Right lung (tissue), 10 donors: ENCODE measurements at places on chromosomes 13 and 19.

DNA sequence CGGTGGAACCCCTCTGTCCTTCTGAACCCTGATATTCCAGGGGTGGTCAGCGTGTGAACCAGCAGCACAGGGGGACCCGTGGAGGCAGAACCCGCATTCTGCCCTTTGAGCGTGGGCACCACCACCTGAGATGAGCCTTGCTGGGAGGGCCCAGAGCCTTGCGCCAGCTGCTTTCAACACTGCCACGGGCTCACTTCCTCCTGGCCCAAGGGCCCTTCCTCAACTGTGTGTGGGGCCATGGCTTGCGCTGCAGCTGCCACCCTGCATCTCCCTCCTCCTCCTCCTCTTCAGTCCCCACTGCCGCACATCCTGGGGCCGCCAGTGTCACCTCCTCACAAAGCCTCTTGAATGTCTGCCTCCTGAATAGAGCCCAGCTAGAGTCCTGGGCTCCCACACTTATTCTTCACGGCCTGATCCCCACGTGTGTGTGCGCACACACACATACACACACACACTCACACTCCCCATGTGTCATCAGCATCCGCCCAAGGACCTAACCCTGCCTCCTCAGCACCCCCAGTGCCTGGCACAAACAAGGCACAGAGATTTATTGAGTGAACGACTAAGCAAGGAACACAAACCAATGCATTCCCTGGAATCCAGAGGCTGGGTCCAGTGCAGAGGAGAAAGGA, 26.9 kb upstream of the TMEM160 start:
- no peak for DNase-seq

DNA sequence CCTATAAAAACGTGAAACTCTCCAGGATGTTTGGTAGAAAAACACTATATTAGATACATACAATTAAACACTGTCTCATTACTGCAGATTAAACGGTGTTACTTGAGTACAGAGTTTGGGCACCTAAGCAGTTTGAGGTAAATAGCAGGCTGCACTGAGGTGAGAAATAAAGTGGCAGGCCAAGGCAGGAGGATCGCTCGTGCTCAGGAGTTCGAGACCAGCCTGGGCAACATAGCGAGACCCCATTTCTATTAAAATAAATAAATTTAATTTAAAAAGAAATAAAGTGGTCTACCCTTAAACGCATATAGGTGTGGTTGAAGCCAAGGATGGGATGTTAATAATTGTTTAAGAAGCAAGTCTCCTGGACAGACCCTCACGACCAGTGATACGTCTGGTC, 1.2 kb downstream of the PSPC1 start:
- no peak for DNase-seq

GRCh38 chr13:113403255-113404104, 39.5 kb upstream of the GRTP1 start:
- no peak for DNase-seq

GRCh38 chr19:7301525-7301924, 7.3 kb upstream of the INSR start:
- no peak for DNase-seq

- no peak for DNase-seq
Measured at GRCh38 chr13:73168953-73169401, 110.2 kb downstream of the KLF5 start.

DNA sequence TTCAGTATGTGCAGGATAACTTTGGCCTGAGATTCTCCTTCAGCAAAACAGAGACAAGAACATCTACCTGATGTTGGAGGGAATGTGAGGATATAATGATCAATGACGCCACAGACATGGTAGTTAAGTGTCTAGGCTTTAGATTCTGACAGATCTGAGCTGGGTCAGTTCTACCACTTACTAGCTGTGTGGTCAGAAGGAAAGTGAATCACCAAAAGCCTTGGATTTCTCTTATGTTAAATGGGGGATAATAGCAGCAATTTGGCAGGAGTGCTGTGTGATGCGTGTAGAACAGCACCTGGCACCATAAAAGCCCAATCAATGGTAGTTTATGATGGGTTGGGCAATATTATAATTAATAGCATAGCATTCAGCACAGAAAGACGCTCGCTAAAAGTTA, 41.7 kb downstream of the RXFP2 start:
- no peak for DNase-seq

DNA sequence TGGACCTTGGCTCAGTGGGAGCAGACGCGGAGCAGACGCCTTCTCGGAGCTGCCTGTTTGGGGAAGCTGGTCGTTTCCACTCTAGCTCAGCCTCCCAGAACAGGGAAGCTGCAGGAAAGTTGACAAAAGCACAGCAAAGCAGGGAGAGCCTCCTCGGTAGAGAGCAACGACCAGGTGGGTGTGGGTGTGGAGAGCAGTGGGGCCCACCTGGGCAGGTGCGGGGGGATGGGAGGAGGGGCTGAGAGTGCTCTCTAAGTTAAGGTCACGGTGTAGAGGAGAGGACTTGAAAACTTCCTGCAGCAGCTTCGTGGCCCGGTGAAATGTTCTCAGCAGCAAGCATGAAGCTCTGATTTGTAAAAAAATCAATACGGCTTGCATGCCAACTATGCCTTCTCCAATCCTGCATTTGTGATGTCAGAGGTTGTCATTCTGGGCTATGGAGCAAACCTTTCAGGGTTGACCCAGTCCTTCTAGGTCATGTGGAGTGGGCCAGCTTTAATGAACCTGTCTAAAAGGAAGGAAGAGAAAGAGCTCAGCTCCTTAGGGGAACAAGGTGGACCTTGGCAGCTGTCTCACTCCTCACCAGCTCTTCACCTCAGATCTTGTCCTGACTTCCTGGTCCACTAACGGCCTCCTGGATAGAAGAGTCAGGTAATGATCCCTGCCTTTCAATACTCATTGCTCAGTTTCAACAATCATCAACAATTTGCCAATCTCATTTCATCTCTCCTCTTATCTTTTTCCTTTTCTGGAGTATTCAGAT, 85.8 kb upstream of the UBL3 start:
- DNase-seq = no peak

- DNase-seq = no peak
Measured at GRCh38 chr19:6501740-6502648, at the start of gene TUBB4A. Gene TUBB4A (minus strand): TSS chr19:6502309. CDS start chr19:6502212, 97 bp downstream.

DNA sequence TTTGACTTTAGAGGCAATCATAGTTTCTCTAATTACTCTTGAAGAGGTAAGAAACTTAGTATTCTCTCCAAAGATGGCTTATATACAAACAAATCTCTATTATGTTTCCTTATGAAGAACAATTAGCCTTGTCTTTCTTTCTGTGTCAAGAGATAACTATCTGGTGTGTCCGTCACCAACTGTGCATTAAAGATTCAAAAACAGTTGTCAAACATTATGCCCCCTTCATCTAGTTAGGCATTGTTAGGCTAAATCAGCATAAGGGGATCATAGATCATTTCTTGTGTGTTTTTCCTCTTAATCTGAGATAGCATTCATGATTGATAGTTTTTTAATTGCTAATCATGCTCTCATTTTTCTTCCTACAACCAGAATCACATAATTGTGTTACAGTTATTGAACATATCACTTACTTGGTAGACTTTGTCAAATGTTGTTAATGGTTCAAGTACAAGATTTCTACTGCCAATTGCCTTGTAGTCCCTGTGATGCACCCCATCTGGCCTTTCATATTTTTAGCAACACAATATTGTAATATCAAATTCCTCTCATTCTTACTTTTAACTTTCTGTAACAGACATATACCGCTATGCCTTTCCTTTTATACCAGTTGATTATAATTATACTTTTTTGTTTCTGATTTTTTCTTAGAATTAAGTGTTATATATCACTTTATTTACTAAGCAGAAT, 612.7 kb downstream of the SLITRK6 start:
- peak; percentile 81 for DNase-seq

GRCh38 chr19:44806291-44806690, 2.6 kb upstream of the BCAM start:
- no peak for DNase-seq

DNA sequence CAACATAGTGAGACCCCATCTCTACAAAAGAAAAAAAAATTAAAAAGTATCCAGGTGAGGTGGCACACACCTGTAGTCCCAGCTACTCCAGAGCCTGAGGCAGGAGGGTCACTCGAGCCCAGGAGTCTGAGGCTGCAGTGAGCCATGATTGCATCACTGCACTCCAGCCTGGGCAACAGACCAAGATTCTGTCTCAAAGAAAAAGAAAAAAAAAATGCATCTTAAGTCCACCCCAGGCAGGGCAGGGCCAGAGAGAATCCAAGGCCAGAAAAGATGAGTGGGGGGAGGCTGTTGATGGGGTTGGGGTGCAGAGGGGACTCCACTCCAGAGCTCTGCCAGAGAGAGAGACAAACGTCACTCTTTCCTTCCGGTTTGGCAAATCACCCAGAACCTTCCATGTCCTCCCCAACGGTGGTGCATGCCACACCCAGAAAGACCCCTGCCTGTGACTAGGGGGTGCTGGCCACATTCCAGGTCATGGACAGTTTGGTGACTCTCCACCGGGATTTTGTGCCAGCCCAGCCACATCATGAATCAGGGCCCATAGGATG, 431 bp downstream of the FUT3 start:
- peak; percentile 67 for DNase-seq

- DNase-seq = no peak
Measured at GRCh38 chr13:44770951-44771350, 194.8 kb upstream of the TSC22D1 start.

DNA sequence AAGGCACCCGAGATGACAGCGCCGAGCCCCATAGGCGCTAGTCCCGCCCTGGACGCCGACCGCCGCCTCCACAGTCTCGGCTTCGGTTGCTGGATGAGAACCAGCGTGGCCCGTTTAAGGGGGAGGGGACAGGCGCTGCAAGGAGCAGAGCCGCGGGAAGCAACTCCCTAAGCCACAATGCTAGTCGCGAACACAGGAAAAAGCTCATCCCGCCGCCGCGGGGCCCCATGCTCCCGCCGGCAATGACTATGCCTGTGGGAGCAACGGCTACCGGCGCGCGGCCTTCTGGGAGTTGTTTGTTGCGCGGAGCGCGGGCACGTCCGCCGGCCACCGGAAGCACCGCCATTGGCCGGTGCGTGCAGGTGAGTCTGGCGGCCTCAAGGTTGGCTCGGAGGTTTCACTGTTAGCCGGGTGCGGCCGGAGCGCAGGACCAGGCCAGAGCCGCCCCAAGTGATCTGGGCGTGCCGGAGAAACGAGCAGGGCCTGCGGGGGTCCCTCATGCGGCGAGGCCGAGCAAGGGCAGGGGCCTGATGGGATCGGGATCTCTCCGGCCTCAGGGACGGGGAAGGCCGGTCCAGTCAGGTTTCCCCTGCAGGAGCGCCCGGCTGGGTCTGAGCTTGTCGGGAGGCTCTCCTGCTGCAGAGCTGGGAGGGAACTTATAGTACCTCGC, at the start of gene ZNF544:
TSS of gene ZNF544 (plus strand) at position 330 of the 670 bp plus-strand sequence. CDS start 15,110 bp downstream, outside the sequence.
- DNase-seq = peak; percentile 77

- DNase-seq = no peak
Measured at GRCh38 chr13:109963960-109964563, 177.7 kb upstream of the IRS2 start.

GRCh38 chr13:110813646-110814624, 100.4 kb downstream of the ING1 start:
- no peak for DNase-seq

DNA sequence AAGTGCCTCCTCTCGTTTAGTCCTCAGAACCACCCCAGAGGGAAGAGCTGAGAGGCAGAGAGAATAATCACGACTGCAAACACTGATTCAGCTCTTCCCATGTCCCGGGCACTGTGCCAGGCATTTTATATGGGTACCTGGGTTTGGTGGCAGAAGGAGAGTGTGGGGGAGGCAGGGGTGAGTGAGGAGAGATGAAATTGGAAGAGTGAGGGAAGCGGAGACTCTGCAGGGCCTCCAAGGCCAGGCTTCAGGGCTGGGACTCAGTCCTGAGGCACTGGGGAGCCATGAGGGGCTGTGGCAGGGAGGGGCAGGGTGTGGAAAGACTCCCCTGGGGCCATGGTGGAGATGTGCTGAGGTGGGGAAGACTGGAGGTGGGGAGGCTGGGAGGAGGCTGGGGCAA, 8.7 kb downstream of the SYNGR4 start:
- DNase-seq = no peak

DNA sequence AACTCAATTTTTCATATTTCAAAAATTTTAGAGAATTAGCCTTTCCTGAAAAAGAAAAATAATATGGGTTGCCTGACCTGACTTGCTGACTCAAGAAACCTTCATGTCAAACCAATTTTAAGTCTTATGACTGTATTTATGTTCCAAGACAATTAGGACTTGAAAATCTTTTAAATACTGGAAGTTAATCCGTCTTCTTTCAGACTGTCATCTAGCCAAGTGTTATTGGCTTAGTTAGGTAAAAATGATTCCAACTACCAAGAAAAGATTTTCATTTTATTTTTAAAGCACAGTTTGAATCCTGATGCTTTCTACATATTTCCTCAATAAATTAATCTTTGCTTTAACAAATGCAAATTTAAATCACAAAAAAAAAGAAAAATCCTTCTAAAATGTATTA, 337.6 kb downstream of the SLITRK6 start:
- no peak for DNase-seq

DNA sequence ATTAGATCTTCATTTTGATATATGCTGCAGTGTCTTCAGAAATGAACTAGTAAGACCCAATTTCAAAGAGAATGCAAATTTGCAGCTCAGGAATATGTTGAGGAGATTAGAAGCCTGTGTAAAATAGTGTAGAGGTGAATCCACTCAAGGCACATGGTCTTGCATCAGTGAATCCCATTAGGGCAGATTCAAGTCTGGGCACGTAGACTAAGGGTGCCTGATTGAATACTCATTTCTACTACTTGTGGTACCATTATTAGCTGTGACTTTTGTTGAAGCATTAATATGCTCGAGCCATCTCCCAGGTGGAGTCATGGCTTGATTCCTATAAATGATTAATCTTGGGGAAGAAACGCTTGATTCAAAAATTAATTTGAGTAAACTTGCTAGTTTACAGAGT, 129.4 kb downstream of the AKAP11 start:
- no peak for DNase-seq

GRCh38 chr19:39398297-39398864, 7.2 kb downstream of the MED29 start:
- no peak for DNase-seq

- DNase-seq = peak; percentile 36
Measured at GRCh38 chr19:752652-753517, 2.0 kb downstream of the MISP start.

DNA sequence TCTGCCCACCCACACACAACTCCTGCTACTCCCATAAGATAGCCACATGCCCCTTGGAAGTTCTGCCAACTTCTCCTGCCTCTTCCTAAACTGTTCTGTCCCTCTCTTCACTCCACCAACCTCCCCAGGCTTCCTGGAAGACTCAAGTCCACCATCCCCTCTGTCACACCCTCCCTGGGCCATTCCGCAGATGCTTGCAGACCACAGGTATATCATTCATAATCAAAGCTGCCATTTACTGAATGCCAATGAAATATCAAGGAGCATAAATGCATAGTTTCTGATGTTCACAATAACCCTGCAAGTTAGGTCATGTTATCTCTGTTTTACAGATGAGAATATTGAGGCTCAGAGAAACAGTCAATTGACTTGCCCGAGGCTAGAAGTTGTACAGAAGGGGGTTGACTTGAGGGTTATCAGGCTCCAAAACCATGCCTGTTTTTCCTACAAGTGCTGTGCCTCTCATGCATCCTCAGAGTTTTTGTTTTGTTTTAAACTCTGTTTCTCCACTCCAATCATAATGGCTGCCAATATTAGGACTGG, 135.6 kb downstream of the SLC7A1 start:
- no peak for DNase-seq
